ENCODE measurements at places on chromosomes 6 and 20. TPM values are rescaled to one million over a fixed set of nuclear protein-coding genes. Genes with fewer than 3 reads are reported as not detected.
A peak's percentile ranks its signal among the peaks of the same experiment; 100 is the strongest.

Gene INSM1
- not detected for total RNA-seq

Gene CAGE1
- total RNA-seq, result 0.11 TPM

DNA sequence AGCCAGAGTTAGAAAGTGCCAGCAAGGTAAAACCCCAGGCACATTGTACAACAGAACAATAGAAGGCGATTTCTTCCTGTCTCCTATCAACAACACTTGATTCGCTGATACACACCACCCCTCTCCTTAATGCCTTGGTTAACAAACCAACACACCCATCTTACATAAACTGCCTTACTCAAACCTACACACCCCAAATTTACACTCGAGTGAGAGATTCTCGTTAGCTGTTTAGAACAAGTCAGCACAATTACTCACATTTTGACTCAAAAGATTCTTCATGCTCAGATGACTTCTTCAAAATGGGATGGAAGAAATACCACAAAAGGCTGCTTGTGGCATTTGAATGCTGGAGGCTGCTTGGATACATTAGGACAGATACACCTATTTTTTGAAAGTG lies 80.0 kb upstream of the FOXQ1 start:
- no peak for DNase-seq

DNA sequence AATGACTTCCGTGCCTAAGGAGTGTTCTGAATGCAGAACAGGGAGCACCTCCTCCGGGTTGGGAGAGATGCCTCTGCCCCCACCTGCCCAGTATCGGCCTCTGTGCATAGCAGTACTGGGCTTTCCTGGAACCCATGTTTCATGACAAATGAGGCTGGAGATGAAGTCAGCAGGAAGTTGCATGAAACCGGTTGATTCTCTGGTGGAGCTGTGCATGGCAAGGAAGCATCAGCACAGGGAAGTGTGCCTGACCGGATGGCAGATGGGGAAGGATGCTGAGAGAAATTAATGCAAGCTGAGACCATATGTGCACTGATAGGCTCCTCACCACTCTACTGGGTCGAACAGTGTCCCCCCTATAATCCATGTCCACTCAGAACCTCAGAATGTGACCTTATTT lies 155.5 kb downstream of the CDH26 start:
- no peak for DNase-seq

DNA sequence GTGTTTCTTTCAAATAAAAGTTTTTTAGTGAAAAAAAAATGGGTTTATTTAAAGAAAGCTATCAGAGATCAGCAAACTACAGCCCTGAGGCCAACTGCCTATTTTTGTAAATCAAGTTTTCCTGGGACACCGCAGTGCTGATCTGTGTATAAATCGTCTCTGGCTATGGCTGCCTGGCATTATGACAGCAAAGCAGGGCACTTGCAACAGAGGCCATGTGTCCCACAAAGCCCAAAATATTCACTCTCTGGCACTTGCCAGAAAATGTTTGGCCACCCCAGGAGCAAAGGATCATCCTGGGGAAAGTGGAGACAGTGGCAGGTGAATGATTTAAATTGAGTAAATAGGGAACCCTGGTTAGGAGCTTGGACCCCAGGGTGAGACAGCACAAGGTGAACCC lies 291.6 kb downstream of the PREX1 start:
- DNase-seq, result no peak

- DNase-seq, result peak; percentile 73
These were observed 20.6 kb upstream of the SGK2 start for GRCh38 chr20:43537921-43538877.

- no peak for DNase-seq
These were observed 34.0 kb upstream of the BMP6 start for GRCh38 chr6:7691675-7692452.

Measured in Right ventricle myocardium inferior (tissue), 1 donor.